ENCODE measurements at places on chromosomes 6 and 20.

- no peak for DNase-seq
These were observed 289.4 kb downstream of the CDC5L start for GRCh38 chr6:44676826-44677433.

DNA sequence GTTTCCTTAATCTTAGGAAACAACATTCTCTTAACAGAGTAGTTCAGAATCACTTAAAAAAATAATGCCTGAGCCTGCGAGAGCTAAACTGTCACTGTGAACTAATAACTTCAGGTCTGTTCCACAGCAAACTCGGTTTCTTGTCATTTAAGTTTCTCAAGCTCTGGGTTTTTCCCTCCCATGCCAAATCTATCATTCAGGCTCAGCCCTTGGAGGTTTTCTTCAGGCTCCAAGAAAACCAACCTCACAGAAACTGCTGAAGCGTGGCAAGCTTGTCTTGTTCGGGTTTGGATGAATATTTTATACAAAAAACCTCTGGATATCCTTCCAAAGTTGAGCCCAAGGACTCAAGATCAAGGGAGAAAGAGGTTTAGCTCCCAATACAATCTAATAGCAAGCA is 99.7 kb upstream of the SNX9 start:
- DNase-seq, result no peak

- no peak for DNase-seq
These were observed 198.1 kb downstream of the DLL1 start for GRCh38 chr6:170092826-170093225.

DNA sequence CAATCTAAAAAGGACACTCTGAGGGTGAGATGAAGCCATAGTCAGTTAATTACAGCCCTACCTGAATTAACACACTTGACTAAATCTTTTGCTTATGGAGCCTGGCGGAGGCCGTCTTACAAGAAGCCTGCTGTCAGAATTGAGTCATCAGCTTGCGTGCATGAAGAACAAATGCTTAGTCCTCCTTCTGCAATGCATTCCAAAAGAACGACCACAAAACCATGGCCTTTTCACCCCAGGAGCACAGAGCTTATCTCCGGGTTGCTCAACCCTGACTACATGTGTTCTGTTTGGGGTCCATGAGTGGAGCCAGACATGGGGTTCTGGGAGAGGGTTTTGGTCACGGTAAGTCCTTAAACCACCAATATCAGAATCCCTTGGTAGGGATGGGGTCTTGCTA is 318.1 kb downstream of the CLIC5 start:
- DNase-seq, result no peak
